ENCODE measurements at places on chromosomes 12 and 14.

DNA sequence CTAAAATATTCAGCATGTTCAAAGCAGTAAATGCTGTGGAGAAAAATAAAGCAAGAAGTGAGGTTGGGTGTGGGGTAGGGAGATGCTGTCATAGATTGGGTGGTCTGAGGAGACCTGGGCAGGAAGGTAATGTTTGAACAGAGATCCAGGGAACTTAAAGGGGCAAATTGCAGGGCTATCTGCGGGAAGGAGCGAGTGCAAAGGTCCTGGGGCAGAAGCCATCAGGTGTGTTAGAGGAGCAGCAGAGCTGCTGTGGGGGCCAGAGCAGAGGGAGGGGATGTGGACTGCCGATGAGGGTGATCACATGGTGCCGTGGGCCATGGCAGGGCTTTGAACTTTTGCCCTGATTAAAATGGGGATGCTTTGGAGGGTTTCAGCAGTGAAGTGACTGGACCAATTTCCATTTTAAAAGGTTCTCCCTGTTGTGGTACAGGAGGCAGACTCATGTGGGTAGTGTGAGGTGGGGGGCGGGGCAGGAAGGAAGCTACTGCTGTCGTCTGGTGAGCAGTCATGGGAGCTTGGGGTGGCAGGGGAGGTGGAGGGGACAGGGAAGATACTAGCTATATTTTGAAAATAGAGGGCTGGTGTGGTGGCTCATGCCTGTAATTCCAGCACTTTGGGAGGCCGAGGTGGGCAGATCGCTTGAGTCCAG is 145.0 kb downstream of the AACS start:
- DNase-seq, result no peak

DNA sequence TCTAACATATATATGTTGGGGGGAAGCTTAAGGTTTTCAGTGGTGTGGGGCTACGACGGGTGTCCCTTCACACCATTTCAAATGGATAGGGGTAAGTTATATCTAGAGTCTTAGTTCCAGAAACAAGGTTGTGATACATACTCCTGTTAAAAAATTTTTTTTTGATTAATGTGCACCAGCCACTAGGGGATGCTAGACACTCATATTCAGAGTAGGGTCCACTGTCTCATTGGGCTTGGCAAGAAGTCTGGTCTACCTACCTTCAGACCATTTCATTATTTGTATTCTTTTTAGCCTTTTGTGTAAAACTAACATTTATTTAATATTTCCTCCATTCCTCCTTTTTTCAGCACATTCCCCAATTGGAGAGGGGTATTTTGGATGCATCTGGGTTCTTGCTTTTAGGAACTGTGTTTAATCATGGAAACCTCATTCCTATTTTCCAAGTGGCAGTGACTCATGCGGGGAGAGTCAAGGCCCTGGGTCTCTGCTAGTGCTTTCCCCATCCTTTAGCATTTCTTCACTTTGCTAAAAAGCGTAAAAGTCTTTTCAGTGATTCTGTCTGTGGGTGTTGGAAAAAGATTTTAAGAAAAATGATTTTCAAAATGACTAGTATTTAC is 33.4 kb downstream of the ANO4 start:
- DNase-seq, result no peak

DNA sequence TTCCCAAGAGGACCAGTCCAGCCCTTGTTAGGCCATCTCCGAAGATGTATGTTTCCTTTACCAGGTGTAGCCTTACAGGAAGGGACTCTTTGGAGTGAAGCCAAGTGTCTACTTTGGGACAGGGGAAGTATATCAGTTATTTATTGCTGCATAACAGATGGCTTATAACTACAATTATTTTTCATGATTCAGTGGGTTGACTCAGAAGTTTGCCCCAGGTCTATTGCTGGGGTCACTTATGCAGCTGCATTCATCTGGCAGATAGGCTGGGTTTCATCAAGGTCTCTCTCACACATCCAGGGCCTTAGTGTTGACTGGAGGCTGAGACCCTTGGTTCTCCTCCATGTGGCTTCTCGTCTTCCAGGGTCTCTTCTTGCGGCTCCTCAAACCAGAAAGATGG is 170.1 kb downstream of the NRXN3 start:
- no peak for DNase-seq

DNA sequence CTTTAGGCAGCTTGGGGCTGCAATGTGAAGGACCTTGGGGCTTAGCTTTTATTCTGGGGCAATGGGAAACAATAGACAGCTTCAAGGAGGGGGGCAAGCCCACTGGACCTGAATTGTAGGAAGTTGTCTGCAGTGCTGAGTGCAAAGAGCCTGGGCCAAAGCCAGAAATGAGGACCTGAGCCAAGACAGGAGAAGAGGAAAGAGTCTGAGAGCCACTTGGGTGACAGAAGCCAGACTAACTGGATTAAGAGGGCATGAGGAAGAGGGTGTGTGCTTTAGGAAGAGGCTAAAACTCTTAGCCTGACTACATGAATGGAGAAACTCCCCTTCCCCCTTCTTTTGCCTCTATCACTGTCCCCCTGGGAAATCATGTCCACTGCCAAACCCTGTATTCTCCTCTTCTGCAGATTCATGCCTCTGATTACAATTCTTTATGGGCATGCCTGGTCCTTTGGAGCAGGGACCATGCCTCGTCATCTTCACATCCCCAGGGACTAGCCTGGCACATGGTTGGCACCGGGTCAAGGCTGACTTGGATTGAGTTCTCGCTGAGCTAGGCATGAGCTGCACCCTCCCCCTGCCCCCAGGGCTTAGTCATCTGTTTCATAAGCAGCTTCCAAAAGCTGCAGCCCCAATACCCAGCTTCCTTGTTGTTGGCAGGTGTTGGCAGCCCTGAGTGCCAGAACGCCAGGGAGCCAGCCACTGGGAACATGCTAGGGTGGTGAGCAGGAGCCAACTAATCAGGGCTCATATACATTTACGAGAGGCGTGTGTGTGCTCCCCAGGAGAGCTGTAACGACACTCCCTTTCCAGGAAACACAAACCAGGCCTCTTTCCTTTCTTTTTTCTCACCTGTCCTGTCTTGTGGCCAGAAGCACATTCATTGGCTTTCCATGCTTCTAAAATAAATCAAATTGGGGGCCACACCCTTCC is 27.7 kb upstream of the JDP2 start:
- DNase-seq, result peak; percentile 15

DNA sequence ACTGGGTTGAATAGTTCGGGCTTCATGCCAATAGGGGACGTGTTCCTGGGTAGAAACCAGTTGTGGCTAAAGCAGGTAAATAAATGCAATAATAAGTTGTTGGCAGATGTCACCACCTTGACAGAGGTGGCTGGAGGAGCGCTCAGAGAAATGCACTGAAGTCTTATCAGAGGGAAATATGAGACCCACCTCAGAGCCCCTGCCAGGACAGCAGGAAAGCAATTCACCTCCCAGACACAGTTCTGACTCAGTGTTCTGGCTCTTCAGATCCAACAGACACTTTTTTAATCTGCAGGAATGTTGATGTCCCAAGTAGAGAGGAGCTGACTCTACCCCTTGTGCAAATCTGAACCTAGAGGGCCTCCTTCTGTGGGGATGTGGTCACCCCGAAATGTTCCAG is 687.1 kb upstream of the FBXO33 start:
- no peak for DNase-seq

GRCh38 chr12:65430006-65430405 is 151.5 kb downstream of the MSRB3 start:
- DNase-seq, result no peak

DNA sequence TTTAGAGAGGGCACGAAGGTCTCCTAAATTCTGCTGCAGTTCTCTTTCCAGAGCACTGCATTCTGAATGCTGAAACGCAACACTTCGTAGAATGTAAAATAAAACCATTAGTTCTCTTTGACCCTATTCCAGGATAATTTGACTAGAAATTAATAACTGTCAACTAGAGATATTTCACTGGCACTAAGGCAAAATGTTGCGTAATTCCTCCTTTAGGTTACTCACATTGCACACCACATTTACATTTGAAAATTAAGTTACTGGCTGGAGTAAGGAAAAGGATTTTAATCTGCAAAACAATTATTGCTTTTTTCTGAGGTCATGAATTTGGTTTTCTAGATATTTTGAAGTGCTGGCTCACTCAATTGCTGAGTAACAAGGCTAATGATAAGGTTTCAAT is 58.0 kb upstream of the TRHDE start:
- DNase-seq, result no peak

- DNase-seq, result no peak
Measured at GRCh38 chr12:8562310-8562709, 21.6 kb upstream of the CLEC4E start.

- no peak for DNase-seq
Measured at GRCh38 chr14:22070119-22070982, 396.7 kb upstream of the OR4E1 start.

- DNase-seq, result peak; percentile 68
Measured at GRCh38 chr14:68637106-68638021, 155.5 kb downstream of the ZFP36L1 start.

- DNase-seq, result no peak
Measured at GRCh38 chr14:35147711-35148110, 25.4 kb downstream of the PRORP start.

DNA sequence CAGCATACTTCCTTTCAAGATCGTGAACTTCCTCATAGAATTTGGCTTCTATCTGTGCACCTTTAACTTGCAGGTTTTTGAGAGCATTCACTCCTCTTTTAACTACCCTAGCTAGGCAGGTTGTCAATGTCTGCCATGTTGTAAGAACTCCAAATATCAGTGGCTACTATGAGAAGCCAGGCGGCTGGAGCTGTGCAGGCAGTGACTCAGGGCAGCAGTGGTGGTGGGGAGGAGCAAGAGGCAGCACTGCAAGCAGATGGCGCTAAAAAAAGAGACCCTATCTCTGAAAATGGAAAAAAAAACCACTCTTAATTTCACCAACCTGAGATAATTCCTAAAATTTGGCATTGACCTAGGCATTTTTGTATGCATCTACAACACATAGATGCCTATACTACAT is 28.5 kb downstream of the YARS2 start:
- DNase-seq, result no peak

DNA sequence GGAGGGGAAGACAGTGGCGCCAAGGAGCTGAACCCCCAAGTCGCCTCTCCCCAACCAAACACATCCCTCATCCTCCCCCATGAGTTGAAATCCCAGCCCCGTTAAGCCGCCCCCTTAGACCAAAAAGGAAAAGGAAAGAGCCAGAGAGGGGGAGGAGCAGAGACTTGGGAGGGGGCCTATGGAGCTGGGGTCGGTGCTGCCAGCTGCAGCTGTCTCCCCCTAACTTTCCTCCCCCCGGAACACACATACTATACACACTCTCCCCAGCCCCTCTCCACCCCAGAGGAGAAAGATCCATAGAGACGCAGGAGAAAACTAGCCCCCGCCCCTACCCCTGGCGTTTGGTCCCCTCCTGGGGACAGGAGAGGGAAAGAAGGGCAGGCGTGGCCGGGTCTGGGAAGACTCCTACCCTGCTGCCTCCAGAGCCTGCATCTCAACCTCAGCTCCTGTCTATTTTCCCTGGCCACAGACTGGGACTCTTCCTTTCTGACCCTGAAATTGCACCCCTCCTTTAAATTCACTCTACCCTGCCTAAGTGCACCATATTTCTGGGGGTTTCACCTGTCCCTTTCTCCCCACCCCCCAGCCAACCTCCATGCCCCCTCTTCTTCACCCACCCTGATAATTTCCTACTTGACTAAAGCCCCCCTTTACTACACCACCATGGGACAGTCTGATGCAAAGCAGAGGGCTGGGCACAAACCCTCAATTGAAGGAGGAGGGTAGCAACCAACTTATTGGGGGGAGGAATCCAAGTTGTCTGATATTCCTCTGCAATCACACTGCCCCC is 1.7 kb upstream of the HOXC9 start:
- DNase-seq, result no peak

GRCh38 chr14:22753586-22753985 is 12.9 kb upstream of the OXA1L start:
- no peak for DNase-seq

DNA sequence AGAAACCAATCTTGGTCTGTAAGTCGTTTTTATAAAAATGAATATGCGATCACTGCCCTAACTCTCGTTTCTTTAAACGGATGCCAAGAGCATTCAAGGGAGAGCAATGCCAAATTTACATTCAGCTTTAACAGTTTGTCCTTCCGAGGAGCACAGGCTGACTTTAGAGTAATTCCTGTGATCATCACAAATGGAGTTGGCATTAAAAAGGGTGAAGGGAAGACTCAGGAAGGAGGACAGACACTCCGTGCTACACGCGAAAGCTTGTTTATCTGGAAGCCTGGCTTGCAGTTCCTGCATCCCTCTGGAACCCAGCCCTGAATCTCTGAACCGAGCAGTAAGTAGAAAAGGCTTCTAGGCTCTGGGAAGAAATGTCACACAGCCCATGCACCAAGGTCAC is 78.4 kb downstream of the PAPOLA start:
- no peak for DNase-seq

DNA sequence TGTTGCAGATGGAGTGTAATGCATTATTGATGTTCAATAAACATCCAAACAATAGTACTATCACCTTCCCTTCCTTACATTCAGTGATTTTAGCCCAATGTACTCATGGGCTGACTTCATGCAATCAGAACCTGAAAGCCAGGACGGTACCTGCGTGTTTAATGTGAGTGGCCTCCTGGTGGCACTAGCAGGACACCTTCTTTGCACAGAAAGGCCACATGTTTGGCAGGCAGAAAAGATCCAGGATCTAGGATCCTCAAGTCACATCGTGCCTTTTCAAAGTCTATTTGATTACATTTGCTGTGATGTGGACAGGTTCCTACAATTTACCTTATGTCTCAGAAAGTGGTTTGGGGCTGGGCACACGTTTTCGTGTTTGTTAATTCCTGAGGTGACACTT is 82.9 kb downstream of the NEDD1 start:
- no peak for DNase-seq

- DNase-seq, result peak; percentile 58
Measured at GRCh38 chr12:108720757-108721514, 10.4 kb downstream of the CORO1C start.

DNA sequence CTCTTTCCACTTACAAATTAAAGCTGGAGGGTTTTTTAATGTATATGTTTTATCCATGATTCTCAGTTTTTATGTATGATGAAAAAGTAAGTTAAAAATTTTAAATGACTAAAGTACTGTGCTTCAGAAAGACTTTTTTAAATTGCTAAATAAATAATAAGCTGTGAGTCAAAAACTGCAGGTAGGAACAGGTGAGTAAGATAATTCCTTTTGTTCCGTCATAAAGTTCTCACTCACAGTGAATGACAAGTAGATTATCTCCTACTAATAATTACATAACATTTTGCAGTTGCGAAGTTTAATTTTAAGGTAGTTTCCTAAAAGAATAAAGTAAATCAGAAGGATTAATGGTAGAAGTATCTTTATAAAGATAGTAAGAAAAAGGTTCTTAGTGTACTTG is 78.0 kb downstream of the PRKCH start:
- no peak for DNase-seq

Measured in GM04504 (cell line).